ENCODE measurements at places on chromosomes 3 and 15.

DNA sequence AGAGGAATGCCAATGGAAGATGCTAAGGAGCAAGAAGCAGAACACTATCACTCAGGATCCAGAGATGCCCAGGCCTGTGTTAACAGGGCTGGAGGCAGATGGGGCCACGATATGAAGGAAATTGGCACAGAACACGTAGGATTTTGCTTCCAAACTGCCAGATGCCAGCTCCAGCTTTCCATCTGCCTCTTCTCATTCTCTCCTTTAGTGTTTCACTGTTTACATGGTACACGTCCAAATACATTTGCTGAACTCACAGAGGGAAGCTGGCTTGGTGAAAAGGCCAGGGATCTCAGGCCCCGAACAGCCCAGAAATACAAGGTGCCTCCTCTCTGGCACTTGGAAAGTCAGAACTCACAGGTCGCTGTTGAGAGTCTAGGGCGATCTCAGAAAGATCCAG, 187.0 kb downstream of the NTRK3 start:
- no peak for DNase-seq

DNA sequence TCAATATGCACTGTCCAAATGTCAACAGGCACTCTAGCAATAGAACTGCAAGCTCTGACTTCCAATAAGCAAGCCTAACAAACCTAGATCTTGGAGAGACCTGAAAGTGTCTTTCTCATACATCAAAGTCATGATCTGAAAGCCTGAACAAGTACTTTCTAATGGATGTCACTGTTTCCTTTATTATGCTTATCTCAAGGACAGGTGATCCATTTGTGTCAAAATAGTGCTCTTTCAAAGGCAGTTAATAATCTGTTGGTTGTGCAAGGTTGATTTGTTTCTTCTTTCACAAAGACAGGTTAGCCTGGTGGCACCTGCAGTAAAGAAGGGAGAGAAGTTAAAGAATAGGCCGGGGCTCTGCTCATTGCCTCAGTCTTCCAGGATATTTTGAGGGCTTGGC, 146.8 kb downstream of the EPHB1 start:
- no peak for DNase-seq

GRCh38 chr3:63095-63765, 133.3 kb upstream of the CHL1 start:
- no peak for DNase-seq

DNA sequence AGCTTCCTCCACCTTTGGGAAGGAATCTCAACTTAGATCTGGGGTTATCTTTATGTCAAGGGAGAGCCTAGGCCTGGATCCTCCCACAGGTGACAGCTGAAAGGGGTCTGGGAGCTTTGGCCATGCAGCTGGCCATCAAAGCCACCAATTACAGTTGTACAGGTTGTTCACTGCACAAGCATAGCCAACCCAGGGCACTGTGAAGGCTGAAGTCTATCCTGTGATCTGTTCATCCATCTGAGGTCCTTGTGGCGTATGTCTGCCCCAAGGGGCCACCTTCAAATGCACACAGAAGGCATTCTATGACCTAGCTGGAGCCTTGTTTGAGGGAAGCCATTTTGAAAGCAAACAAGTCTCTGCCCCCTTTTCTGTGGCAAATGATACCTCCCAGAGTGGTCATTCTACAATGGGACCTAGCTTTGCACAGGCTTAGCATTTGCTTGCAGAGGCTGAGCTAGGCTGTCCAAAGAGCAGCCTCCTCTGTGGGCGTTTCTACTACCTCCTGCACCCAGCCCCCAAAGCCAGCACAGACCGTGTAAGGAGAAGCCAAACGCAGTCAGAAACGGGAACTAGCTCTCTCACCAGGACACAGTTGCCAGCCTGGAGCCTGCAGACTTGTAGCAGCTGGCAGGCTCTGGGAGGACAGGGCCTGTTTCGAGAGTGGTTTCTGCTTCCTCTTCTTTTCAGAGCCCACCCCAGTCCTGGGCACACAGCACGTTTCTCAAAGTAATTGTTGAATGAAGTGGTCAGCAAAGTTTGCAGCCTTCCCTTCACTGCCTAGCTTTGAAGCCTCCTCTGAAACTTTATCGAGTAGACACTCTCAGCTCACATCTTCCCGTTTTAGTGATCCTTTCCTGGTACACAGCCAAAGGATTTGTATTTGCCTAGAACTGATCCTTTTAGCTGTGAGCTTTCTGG, 157.3 kb upstream of the SMAD3 start:
- DNase-seq = no peak

DNA sequence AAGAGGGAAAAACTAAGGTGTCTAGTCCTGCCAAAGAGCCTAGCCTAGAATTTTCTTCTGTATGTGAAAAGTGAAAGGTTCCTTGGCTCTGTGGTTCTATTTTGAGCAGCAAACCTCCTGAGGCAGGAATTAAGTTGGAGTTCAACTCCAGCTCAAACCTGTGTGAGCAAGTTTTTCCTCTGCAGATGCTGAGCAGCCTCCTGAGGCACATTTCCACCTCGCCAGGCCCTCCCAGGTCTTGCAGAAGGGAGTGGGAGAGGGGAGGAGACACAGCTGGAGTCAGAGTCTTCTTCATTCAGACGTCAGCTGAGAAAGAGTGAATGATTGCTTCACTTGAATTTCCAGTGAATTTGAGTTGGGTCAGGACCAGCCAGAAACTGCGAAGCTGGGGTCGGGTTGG, 69.5 kb upstream of the ETV5 start:
- DNase-seq = no peak

- DNase-seq = no peak
Measured at GRCh38 chr3:192916371-192917027, 1.2 kb downstream of the MB21D2 start.

GRCh38 chr15:91632981-91633380, 220.5 kb upstream of the SLCO3A1 start:
- DNase-seq = no peak

DNA sequence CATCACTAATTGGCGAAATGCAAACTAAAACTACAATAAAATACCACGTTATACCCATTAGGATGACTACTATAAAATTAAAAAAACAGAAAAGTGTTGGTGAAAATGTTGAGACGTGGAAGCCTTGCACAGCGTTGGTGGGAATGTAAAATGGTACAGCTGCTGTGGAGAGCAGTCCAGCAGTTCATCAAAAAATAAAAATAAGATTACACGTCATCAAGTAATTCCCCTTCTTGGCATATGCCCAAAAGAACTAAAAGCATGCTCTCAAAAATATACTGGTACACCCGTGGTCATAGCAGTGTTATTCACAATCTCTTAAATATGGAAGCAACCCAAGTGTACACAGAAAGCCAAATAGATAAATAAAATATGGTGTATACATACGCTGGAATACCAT, 71.8 kb upstream of the NDN start:
- DNase-seq = no peak

GRCh38 chr15:48315041-48315440, 16.2 kb upstream of the DUT start:
- no peak for DNase-seq

DNA sequence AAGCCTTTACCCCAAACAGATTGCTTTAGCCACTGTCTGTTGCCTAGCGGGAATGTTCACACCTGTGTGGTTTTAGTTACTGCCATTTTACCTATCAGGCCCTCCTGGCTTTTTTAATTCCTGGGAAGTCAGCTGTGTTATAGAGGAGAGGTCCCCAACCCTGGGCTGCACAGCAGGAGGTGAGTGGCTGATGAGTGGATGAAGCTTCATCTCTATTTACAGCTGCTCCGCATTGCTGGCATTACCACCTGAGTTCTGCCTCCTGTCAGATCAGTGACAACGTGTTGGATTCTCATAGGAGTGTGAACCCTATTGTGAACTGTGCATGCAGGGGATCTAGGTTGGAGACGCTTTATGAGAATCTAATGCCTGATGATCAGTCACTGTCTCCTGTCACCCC, 127.0 kb downstream of the MBNL1 start:
- no peak for DNase-seq

DNA sequence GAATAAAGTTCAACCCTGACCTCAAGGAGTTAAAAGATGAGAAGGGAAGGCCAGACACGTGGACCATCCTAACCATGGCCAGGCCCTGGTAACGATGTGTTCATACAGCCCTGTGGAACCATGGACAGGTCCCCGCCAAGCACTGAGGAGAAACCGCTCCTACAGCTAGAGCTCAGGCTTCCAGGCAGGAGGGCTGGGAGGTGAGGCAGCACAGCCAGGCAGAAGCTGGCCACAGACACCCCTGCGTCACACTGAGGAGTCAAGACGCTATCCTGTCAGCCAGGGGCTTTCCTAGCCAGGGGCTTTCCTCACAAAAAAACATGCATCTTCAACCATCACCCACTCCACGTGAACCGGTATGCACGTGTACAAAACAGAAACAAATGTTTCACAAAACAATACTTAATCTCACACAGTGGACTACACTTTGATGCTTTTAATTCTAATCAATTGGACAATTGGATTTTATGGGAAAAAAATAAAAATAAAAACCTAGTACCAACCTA, 73.2 kb downstream of the TBC1D2B start:
- no peak for DNase-seq

DNA sequence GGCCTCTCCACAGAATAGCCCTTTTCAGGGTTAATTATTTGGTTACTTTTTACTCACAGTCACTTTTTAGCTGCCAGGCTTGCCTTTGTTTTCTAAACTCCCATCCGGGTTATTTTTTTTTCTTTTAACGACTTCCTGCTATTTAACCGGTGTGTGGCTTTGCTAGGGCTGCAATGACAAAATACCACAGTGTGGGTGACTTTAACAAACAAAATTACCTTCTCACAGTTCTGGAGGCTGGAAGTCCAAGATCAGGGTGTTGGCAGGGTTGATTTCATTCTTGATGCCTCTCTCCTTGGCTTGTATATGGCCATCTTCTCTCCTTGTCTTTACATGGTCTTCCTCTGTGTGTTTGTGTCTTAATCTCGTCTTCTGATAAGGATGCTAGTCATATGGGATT, 91.5 kb downstream of the IL1RAP start:
- no peak for DNase-seq

GRCh38 chr3:141959589-141960554, 83.4 kb downstream of the ATP1B3 start:
- DNase-seq = no peak

DNA sequence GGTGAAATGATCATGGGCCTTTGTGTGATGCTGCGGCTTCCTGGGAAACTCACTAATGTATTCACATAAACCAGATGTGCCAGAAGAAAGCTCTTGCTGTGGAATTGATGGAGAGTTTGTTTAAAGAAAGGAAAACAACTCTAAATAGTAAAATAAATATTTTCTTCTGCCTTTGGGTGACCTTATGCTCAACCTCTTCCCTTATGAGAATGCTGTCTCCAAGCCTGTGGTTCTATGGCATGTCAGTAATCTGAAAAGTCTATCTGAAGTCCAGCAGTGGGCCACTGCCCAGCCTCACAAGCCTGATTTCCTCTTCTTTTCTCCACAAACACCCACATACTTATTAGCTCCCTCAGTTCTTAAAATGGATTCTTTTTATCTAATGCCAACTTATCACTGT, 49.9 kb upstream of the PHLDB2 start:
- DNase-seq = no peak

GRCh38 chr3:9345041-9345440, 17.8 kb upstream of the THUMPD3 start:
- no peak for DNase-seq

DNA sequence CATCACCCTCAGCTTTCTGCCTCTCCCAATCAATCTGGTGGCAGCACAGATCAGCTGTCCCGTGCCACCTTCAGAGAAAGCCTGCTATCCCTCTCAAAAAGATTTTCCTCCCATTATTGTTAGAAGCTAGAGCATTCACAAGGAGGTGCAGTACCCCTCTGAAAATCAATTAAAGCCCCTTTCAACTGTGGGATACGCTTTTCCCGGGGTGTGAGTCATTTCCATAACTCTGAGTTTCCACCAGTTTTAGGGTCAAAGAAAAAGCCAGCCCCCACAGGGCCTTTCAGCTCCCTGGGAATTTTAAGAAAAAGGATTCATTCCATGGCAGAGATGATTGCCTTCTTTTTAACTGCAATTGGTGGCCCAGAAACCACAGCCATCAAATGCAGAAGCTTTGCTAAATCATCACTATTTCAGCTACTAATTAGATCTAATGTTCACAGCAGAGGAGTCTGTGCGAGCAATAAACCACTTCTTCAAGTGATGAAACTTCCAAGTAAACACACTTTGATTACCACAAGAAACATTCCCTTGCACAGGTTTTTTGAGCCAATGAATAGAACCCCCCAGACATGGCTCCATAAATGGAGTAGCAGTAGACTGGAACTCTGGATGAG, 270.0 kb upstream of the TPRG1 start:
- DNase-seq = no peak

DNA sequence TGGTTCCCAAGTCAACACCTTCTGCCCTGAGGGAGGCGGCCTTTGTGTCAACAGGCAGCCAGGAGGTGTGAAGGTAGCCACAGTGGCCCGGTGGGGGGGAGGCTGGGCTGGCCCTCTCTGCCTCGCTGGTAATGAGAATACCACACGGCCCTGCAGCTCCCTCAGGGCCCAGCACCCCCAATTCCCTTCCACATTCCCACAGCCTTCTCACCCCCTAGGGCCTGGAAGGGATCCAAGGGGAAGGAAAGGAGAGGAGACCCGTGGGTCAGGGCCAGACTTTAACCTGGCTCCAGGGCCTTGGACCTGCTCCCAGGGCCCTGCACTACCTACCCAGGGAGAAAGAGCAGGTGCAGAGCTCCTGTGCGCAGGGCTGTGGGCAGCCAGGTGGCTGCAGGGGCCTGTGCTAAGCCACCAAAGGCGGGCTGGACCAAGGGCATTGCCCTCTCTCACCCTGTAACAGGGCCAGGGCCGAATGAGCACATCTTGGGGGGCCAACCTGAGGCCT, 8.7 kb upstream of the MESP2 start:
- DNase-seq = no peak

DNA sequence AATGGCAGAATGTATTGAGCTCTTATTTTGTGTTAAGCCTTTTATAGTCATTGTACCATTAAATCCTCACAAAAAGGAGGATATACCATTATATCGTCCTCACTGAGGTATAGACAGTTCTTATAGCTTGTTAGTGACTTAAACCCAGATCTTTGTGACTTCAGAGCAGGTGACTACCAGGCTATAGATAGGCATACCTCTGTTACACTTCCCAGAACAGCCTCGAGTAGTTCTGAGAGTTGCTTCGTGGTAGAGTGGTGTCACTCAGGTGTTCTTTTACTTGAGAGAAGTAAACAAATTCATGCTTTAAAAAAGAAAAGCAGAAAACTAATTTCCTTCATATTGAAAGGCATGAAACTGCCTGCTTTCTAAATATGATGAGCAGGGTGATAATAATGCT, 59.9 kb downstream of the SEC22A start:
- no peak for DNase-seq

GRCh38 chr3:111954228-111954990, 24.4 kb upstream of the ABHD10 start:
- DNase-seq = no peak

DNA sequence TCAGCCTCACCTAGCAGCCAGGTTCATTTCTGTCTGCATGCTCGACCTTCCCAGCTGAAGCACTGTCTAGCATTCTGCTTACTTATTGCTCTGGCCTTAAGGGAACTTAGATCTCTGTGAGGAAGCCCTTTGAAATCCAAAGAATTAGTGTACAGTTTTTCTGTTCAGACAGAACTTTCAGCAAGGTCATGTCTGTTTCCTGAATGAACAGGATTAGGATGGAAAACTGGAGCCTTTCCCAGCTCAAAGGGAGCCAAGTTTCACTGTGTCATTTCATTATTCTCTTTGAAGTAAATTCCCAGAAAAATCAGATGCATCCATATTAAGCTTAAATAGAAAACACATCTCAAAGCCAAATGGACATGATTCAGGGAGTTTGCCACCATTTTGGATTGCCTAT, 457.3 kb upstream of the KCNMB2 start:
- no peak for DNase-seq

- DNase-seq = no peak
Measured at GRCh38 chr3:143269741-143270140, 150.2 kb downstream of the CHST2 start.

- no peak for DNase-seq
Measured at GRCh38 chr3:6771171-6771570, 89.7 kb upstream of the GRM7 start.
